ENCODE measurements at places on chromosomes 13 and 19. TPM values are rescaled to one million over a fixed set of nuclear protein-coding genes. Genes with fewer than 3 reads are reported as not detected.

TEKTIP1 gene
- total RNA-seq: 10.6 TPM

GRCh38 chr19:58284199-58284598 lies 5.4 kb downstream of the ZNF8 start:
- no peak overlapping the region for H3K4me3 ChIP-seq
- H3K4me1 ChIP-seq: peaks cover 22% of the 10 kb centered on the region
- H3K27me3 ChIP-seq: no peaks in the 10 kb centered on the region
- no peak overlapping the region for H3K27ac ChIP-seq
- peaks cover 36% of the 10 kb centered on the region for H3K36me3 ChIP-seq

GRCh38 chr13:23876265-23876664 lies 12.9 kb downstream of the MIPEP start:
- no peaks in the 10 kb centered on the region for H3K4me1 ChIP-seq
- DNase-seq: no peak
- H3K27me3 ChIP-seq: no peaks in the 10 kb centered on the region
- H3K36me3 ChIP-seq: peaks cover 5% of the 10 kb centered on the region
- H3K27ac ChIP-seq: no peak overlapping the region
- no peak overlapping the region for H3K4me3 ChIP-seq

DNA sequence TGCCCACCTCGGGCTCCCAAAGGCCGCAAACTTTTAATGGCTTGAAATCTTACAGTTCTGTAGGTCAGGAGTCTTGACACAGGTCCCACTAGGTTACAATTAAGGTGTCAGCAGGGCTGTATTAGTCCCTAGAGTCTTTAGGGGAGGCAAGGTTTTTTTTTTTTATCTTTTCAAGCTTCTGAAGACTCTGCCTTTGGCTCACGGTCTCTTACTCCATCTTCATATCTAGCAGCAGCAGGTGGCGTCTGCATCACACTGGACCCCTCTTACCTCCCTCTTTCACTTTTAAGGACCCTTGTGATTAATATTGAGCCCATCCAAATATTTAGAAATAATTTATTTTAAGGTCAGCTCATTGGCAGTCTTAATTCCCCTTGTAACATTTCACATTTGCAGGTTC lies 11.6 kb downstream of the MIR17HG start:
- H3K27me3 ChIP-seq: no peaks in the 10 kb centered on the region
- no peak overlapping the region for H3K4me3 ChIP-seq
- DNase-seq: no peak
- no peaks in the 10 kb centered on the region for H3K4me1 ChIP-seq

- no peak overlapping the region for H3K27ac ChIP-seq
- no peak for DNase-seq
- H3K27me3 ChIP-seq: no peaks in the 10 kb centered on the region
- no peak overlapping the region for H3K4me3 ChIP-seq
- H3K36me3 ChIP-seq: no peaks in the 10 kb centered on the region
These were observed 2.6 kb upstream of the SULT2B1 start for GRCh38 chr19:48549380-48549779.

DNA sequence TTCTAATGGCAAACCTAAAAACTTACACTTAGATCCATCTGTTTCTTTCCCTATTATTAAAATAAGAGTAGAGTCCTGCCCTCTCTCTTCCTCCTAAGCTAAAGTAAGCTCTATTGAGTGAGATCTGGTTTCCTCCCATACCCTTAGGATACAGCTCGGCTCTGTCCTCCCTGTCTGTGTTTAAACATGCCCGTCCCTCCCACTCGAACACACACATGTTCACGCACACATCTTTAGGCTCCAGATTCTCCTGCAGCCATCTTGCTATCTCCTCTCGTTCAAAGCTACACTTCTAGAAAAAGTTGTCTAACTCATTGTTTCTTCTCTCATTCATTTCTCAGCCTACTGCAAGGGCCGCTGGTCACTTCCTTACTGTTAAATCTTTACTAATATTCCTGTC lies 15.1 kb upstream of the CEBPG start:
- no peak for DNase-seq
- no peak overlapping the region for H3K4me3 ChIP-seq
- no peaks in the 10 kb centered on the region for H3K4me1 ChIP-seq
- no peak overlapping the region for H3K27ac ChIP-seq

DNA sequence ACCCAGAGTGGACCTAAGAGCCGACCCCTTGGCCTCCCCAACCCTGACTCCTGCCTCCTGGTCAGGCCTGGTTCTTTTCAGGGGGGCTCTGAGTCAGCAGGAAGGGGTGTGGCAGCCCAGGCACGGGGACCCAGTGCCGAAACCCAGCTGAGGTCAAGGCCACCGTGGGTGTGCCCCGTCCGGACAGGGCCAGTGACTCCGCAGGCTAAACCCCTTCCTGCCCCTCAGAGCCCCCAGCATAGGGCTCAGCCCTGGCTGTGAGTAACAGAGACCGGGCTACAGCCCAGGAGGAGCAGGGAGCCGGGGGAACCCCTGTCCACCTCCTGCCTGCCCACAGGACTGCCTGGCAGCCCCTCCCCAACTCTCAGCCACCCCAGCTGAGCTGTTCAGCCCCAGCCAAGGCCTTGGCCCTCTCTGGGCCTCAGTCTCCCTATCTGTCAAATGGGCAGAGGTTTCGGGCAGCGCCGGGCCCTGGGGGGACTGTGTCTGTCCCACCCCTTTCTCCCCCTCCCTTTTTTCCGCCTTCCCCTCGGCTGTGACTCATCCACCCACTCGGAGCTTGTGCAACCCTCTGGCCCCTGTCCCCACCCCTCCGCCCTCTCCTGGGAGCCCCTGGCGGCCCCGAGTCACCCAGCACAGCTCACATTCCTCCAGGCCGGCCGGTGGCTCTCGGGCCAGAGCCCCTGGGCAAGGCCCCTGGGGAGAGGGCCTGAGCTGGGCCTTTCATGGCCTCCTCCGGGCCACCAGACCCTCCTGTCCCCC lies 8.6 kb downstream of the ZBTB7A start:
- H3K36me3 ChIP-seq: peaks cover 18% of the 10 kb centered on the region
- no peaks in the 10 kb centered on the region for H3K27me3 ChIP-seq
- peak overlapping the region; percentile 64 for H3K27ac ChIP-seq
- H3K4me3 ChIP-seq: no peak overlapping the region
- DNase-seq: no peak
- H3K4me1 ChIP-seq: peaks cover 67% of the 10 kb centered on the region

DNA sequence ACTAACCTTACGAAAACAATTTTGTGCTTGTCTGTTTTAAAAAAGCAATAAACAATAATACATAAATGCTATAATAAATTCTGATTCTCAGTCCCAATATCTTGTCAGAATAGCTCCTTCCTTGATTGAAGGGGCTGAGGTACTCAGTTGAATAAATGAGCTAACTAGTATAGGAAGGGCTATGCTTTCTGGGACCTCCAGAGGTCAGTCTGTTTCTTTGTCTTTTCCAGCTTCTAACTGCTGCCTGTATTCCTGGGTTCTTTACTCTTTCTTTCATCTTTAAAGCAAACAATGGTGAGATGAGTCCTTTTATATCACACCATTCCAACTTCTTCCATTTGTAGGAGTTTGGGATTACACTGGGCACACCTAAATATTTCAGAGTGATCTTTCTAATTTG lies 1297.0 kb upstream of the ATXN8OS start:
- H3K4me1 ChIP-seq: no peaks in the 10 kb centered on the region
- H3K36me3 ChIP-seq: no peaks in the 10 kb centered on the region
- no peaks in the 10 kb centered on the region for H3K27me3 ChIP-seq
- DNase-seq: no peak
- H3K27ac ChIP-seq: no peak overlapping the region
- H3K4me3 ChIP-seq: no peak overlapping the region

GRCh38 chr19:7254590-7254989 lies 39.6 kb downstream of the INSR start:
- H3K36me3 ChIP-seq: no peaks in the 10 kb centered on the region
- H3K4me1 ChIP-seq: no peaks in the 10 kb centered on the region
- H3K27ac ChIP-seq: no peak overlapping the region
- H3K27me3 ChIP-seq: no peaks in the 10 kb centered on the region
- H3K4me3 ChIP-seq: no peak overlapping the region

All from CD4-positive, alpha-beta memory T cell (primary cell).